ENCODE measurements at places on chromosomes 6 and 20.

DNA sequence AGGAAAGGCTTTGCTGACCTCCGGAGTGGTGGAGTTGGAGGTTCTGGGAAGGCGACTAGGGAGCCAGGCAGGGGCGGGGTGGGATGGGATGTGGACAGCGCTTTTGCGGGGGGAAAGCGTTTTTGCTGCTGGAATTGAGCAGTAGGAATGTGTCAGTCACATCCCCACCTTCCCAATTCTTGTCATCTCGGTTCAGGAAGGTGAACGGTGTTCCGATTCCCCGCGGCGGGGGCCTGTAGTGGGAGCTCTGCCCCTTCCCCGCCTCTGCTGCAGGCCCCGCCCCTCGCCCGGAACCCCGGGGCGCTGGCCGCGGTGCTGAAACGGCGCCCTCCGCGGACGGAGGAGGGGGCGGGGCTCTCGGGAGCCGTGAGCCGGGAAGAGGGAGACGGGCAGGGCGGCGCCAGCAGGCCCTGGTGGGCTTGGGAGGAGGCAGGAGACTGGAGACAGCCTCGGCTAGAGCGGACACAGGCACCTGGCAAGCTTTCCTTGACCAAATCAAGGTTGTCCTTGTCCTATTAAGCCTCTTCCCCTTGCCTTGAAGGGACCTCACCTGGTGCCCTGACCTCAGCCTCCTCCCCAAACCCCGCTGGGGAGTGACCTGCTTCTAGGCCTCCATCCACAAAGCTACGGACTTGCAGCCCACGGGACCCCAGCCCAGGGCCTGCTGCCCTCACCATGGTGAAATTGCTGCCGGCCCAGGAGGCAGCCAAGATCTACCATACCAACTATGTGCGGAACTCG, at the start of gene LHFPL5:
Gene LHFPL5 (plus strand): TSS at position 357 of the 741 bp plus-strand sequence. CDS start 319 bp downstream, at position 676.
- DNase-seq, result peak; percentile 81

DNA sequence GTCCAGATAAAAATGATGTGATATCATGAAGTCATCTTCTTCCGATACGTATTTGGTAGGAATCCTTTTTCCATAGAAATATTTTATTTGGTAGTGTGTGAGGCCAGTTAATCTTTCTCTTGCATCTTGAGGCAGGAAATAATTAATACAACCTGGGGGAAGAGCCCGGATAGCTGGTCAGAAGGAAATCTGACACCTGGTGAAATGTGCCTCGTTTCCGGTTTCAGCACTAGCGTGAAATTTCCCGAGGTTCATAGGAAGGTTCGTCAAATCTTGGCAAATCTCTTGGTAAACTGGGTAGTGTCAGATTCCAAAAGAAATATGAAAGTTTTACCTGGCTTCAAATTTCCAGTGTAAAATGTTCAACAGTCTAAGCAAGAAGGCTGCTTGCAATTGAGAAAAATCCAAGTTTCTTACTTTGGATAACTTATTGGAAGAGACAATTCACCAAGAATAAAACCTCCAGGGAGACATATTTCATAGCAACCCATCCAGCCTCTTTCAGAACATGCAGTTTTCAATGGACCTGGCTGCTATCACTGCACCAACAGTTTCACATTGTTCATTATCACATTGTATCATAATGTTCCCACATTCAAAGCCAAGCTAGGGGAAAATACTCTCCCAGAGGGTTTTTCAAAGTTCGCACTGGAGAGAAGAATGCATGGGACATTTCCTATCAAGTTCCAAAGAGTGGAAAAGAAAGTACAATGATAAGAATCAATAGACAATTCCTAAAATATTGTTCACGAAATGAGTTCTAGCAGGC, 454.5 kb upstream of the CITED2 start:
- DNase-seq, result no peak

- DNase-seq, result no peak
These were observed 4.5 kb downstream of the FOXO3 start for GRCh38 chr6:108565091-108565766.

GRCh38 chr6:134014588-134015137, 37.8 kb downstream of the SLC2A12 start:
- DNase-seq, result no peak

GRCh38 chr6:52499681-52500236, 77.1 kb downstream of the TRAM2 start:
- DNase-seq, result no peak

DNA sequence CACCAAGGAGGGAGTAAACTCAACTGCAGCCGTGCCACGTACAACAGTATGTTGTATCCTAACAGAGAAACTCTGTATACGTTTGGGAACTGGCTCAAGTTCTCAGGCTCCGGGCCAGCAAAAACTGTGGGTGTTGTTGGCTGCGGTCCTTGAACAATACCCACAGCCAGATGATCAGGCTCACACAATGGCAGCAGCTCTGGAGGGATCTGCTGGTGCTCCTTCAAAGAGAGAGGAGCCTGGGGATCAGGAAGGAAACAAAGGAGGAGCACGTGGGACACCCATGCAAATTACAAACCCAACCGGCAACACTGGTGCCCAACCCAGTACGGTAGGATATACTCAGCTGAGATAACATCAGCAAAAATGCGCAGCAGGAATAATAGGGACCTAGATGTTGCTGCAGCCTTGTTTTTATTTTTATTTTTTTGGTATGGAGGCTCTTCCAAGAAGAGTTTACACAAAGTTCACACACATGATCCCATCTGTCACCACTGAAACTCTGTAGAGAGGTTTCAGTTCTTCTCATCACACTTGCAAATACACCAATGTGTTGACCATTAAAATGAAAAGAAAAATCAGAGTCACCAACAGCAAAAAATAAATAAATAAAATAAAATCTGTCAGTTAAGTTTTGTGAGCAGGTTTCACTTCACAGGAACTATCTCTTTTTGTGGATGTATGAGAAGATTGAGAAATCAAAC, 41.2 kb upstream of the PDE10A start:
- no peak for DNase-seq

GRCh38 chr20:36924167-36925045, 27.1 kb downstream of the SAMHD1 start:
- DNase-seq, result no peak

- no peak for DNase-seq
These were observed 271.5 kb upstream of the CDYL start for GRCh38 chr6:4504700-4505099.
